ENCODE measurements at places on chromosomes 11 and 22.

DNA sequence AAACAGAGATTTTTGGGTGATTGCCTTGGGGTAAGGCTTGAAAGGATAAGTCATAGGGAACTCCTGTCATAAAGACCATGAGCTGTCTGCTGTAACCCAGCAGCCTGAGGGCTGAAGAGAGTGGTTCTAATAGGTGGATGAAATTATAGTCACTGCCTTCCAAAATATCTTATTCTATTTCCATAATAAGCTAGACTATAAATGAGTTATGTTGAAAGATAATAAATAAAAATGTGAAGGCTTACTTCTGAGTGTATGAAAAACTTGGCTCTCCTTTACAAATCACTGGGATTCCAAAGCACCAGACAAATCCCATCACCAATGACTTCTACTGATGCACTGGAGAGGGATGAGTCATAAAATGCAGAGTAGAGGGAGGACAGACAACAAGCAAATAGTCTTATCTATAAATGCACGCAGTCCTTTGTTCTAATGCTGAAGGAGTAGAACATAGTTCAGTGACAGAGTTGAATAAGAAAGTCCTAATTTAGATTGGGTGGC, 775.0 kb upstream of the LRRC4C start:
- DNase-seq = no peak

GRCh38 chr11:81165164-81165563, 1568.5 kb downstream of the FAM181B start:
- no peak for DNase-seq

- DNase-seq = no peak
Observed at GRCh38 chr11:33463059-33463458, 205.9 kb downstream of the HIPK3 start.

DNA sequence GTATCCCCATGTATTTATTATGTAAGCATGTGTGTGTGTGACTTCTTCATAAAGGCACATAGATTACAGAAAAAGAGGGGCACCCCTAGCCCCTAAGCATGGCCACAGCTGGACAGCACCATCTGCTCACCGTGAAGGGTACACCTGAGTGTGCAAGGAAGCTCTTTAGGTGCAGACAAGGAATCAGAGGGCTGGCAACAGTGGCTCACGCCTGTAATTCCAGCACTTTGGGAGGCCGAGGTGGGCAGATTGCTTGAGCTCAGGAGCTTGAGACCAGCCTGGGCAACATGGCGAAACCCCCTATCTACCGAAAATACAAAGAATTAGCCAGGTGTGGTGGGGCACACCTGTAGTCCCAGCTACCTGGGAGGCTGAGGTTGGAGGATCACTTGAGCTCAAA, 56.3 kb downstream of the DGCR2 start:
- no peak for DNase-seq

GRCh38 chr11:76674517-76675400, 4.2 kb upstream of the LRRC32 start:
- no peak for DNase-seq

Data from stimulated activated CD8-positive, alpha-beta memory T cell treated with anti-CD3 and anti-CD28 coated beads, Interleukin-4, amount 100 ng/mL, for 1 hour (primary cell).